ENCODE measurements at places on chromosomes 3 and 15.

DNA sequence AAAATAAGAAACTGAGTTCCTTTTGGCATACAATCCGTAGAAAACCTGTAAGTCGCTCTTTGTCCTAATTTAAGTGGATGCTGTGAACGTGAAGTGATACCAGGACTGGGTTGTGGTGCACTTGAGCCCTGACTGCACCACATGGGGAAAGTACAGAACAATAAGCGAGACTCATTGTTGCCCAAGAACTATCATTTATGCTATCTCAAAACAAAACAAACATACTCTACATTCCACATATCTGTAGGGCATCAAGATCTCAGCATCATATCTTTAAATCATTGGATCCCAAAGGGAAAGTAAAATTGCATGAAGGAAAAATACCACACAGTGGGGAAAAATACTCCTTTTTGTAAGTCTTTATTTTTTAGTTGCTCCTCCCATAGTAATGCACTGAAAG lies 580.3 kb downstream of the MECOM start:
- no peak for DNase-seq

- DNase-seq, result no peak
These were observed 132.1 kb downstream of the WDR76 start for GRCh38 chr15:43958861-43959330.

DNA sequence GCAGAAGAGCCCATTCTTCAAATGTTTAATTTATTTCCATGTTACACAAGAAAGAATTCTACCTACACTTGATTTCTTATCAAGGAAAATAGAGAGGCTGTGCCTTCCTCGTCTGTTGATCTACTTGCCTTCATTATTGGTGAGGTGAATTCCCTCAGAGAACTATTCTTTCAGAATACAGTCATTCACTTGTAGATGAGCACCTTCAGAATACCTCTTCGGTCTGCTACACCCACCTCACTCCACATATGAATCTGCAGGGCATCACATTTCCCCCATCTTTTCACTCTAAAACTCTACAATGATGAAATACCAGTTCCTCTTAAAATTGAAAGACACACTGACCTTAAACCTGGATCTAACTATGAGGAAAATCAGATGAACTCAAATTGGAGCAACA lies 43.0 kb downstream of the TAFA4 start:
- no peak for DNase-seq

GRCh38 chr3:166446986-166447385 lies 609.8 kb upstream of the BCHE start:
- no peak for DNase-seq

DNA sequence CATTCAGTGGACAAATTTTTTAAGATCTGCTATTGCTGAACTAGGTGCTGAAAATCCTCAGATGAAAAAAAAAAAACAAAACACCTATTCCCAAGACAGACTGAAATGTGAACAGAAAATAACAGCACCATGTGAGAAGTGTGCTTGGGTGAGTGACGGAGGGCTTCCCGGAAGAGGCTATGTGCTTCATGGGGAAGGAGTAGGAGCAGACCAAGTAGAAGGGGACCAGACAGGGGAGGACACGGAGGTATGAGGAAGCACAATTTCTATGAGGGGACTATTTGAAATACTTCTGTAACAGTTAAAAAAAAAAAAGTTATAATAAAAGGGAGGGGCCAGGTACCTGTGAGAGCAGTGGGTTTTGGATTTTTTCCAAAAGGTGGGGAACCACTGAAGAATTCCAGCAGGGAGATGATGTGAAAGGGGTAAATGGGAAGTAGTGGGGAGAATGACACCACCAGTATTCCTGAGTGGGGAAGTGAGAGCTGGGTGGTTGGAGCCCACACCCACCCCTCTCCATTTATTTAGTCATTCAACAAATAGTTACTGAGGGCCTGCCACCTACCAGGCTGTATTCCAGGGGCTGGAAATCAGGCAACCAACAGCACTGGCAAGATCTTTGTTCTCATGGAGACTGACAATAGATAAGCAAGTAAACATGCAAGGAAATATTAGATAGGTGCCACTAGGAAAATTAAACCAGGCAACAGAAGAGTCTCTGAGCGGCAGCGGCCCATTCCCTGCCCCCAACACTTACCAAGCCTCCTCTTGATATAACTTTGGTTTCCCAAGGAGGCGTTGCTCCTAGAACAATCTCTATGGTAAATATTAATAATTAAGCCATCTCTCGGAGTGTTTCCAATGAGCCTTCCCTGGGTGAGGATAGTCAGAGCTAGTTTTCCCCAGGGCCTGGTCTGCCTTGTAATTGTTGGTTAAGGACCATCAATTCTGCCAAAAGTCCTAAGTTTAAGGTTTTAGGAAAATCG lies 3.8 kb upstream of the USP3 start:
- DNase-seq, result no peak

DNA sequence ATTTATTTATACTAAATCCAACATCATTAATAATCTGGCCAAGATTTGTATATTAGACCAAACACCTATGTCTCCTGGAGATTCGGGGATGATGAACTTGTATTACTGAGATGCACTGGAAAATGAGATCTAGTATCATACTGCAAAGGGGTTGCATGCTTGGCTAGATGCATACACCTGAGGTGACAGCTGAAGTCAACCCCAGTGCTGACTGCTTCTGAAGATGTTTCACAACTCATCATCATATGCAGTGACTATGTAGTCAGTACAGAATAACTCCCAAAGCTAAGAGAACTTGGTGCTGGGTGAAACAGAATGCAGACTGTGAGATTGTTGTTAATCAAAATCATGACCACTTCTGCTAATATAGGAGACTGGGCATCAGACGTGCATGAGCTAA lies 1114.2 kb downstream of the NSUN3 start:
- no peak for DNase-seq

DNA sequence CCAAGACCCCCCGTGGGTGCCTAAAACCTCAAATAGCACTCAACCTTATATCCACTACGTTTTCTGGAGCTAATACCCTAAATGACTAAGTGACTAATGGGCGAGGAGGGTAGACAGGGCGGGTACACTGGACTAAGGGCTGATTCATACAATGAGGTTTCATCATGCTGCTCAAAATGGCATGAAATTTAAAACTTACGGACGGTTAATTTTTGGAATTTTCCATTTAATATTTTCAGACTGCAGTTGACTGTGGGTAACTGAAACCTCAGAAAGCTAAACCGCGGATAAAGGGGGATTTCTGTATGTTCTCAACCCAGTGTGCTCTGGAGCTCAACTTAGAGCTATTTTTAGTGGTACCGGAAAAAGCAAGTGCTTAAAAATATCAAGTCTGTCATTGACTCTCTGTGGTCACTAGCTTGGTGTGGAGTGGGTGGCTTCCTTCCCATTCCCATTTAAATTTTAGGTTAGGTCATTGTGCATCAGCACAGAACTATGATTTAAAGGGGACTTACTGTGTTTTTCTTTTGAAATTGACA lies 72.9 kb downstream of the LRRC28 start:
- DNase-seq, result no peak

DNA sequence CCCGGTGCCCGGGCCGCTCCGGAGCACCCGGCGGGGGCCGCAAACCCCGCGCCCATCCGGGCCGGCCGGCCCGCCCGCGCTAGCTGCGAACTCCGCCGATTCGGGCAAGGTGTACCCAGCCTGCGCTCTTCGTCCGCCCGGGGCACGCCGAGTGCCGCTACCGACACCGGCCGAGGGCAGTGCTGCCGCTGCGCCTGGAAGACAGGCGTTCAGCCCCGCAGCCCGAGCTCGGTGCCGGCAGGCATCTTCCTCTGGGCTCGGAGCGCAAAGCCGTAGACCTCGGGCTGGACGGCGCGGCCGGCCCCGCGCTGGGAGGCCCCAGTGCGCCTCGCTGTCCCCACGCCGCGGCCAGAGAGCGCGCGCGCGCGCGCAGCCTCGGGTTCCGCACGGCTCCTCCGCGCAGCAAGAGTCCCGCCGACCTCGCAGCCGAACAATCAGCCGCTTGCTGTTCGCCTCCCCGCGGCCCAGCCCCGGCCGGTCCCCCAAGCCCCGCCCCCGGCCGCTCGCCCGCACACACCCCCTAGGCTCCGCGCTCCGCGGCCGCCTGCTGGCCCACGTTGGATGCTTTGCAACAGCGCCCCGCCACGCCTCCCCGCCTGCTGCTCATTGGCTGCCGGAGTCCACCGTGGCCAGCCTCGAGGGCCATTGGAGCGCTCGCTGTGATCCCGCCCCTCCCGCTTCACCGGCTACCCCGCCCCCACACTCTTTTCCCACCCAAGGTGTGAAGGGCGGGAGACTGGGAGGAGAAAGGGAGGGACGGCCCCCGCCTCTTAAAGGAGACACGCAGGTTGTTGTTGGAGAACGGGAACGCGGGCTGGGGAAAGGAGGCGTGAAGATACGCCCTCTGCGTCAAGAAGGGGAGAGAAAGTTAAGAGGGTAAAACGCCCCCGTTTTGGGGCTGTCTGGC lies at the start of gene LRIG1:
Gene LRIG1 (minus strand): TSS at position 447 of the 907 bp plus-strand sequence. CDS start 615 bp downstream, outside the sequence.
- peak; percentile 89 for DNase-seq

GRCh38 chr3:83048556-83048955 lies 1287.1 kb upstream of the GBE1 start:
- no peak for DNase-seq

GRCh38 chr3:16433701-16434151 lies 79.8 kb downstream of the RFTN1 start:
- no peak for DNase-seq

DNA sequence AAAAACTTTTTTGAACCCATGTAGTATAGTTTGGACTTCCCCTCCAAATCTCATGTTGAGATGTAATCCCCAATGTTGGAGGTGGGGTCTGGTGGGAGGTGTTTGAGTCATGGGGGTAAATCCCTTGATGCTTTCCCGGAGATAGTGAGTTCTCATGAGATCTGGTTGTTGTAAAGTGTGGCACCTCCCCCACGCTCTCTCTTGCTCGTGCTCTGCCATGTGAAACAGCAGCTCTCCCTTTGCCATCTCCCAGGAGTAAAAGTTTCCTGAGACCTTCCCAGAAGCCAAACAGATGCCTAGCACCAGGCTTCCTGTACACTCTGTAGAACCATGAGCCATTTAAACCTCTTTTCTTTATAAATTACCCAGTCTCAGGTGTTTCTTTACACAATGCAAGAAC lies 16.0 kb upstream of the RNU6-1 start:
- no peak for DNase-seq

GRCh38 chr3:8239718-8240695 lies 261.6 kb upstream of the LMCD1 start:
- peak; percentile 61 for DNase-seq

DNA sequence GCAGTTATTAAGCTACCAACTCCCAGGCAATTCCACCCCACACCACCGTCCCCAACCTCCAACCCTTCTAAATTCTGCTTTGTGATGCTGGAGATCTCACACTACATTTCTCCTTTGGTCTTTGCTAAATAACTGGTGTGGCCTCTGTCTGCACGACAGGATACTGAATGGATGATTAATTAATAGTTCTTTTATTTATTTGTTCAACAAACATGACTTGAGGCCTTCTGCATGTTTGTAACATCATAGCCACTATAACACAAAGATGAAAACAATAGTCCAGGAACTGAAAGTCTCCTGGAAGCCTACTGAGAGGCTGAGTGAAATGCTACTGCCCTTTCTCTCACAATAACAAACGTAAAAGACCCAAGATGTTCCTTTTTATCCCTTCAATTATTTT lies 609.5 kb upstream of the UBE2E2 start:
- DNase-seq, result no peak

DNA sequence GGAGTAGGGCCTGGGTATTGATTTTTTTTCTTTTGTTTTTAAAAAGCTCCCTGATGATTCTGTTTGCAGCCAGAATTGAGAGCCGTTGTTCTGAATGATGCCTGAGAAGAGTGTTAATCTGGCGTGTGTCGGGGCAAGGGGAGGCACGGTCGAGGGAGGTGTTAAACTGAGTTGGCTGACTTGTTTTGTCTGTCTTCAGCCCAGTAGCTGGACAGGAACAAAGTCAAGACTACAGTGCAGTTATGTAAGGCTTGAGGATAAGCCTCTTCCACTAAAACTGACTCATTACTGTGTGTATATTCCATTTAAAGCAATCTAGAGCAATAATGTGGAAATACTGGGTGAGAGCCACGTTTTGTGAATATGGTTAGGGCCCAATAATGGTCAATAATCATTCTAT lies 119.0 kb upstream of the DLG1 start:
- no peak for DNase-seq

- no peak for DNase-seq
These were observed 550.4 kb upstream of the ARPP21 start for GRCh38 chr3:35088943-35089342.

DNA sequence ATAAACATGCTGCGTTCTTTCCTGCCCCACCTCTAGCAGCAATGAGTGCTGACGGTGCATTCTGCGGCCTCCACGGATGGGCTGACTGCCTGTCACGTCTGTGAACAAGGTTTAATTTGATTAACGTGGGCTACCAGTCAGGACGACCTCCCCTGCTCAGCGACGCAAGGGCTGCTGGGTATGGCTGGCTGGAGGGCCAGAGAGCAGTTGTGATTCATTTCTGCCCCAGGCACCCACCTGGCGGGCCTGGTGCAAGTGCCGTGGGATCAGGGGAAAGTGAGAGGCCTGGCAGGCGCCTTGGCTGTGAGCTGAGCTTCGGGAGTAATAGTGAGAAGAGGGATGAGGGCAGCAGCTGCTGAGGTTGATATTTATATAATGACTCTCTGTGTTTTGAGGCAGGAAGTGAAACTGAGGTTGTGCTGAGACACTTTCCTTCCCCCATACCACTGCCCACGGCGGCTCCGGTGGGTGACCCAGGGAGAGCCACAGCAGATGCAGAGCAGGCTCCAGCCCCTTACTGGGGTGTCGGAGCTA lies 190.4 kb upstream of the BCL6 start:
- DNase-seq, result no peak

Data from naive thymus-derived CD8-positive, alpha-beta T cell (primary cell).